ENCODE measurements at places on chromosomes 1 and 21.
A peak's percentile ranks its signal among the peaks of the same experiment; 100 is the strongest.

- no peak for DNase-seq
These were observed 48.0 kb upstream of the COG2 start for GRCh38 chr1:230594214-230594773.

DNA sequence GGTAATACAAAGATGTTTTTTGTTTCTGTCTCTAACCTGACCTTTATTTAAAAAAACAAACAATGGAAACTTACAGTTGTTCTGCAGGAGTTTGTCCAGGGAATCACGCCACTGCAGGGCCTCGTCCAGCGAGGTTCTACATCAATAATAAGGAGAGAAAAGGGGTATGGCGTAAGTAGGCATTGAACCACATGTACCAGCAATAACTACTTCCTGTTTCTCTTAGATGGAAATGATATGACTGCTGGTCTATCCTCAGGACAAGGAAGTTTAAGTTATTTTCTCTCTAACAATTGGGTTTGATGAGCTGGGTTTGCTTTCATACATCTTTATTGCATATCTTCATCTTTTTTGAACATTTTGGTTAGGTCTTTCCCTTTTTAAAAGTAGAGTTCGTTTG is 40.9 kb downstream of the RGS5 start:
- DNase-seq: no peak

DNA sequence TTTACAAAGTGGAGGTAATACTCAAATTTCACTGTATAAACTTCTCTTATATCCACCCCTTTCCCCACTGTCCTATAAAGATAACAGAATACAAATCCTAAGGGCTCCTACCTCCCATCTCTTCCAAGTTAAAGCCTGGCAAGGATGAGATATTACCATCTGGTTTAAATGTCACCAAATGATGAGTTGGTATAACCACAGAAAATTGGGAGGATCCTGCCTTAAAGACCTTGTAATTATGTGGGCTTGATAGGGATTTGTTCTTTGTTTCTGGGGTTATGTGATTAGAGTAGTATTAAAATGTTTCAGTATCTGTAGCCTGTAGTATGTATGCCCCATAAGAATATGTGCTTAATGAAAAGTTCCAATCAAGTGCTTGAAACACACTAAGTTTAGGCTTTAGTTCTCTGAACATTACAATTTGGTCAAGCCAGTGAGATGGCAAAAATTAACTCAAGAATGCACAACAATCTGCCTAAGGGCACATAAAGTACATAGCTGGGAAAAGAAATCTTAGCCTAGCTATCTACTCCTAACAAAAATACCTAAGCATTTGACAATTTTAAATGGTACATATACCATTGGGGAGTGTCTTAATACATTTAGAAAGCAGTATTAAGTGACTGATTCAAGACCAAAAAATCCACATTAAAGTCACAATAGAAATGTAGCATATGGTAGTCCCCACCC is 14.0 kb downstream of the KDM5B start:
- no peak for DNase-seq

DNA sequence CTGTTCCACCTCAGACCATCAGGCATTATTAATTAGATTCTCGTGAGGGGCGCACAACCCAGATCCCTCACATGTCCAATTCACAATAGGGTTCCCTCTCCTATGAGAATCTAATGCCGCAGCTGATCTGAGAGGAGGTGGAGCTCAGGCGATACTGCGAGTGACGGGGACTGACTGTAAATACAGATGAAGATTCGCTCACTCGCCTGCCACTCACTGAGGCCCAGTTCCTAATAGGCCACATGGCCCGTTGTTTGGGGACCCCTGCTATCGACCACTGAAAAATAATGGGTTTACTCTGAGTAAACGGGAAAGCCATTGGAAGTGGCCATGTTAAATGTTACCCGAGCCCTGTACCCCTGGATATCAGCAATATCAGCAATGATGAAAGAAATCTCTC is 65.9 kb downstream of the GRIK1 start:
- DNase-seq: no peak

- DNase-seq: no peak
These were observed 215.5 kb upstream of the USP25 start for GRCh38 chr21:15514073-15514946.

GRCh38 chr21:15557925-15558324 is 171.9 kb upstream of the USP25 start:
- DNase-seq: no peak

- no peak for DNase-seq
These were observed 21.1 kb downstream of the MAPKAPK2 start for GRCh38 chr1:206705726-206706297.

GRCh38 chr21:32192291-32193097 is 86.4 kb downstream of the MIS18A start:
- DNase-seq: no peak

- DNase-seq: no peak
These were observed 103.0 kb downstream of the GREM2 start for GRCh38 chr1:240508950-240509349.

GRCh38 chr1:67817319-67817718 is 15.9 kb downstream of the GNG12 start:
- no peak for DNase-seq

DNA sequence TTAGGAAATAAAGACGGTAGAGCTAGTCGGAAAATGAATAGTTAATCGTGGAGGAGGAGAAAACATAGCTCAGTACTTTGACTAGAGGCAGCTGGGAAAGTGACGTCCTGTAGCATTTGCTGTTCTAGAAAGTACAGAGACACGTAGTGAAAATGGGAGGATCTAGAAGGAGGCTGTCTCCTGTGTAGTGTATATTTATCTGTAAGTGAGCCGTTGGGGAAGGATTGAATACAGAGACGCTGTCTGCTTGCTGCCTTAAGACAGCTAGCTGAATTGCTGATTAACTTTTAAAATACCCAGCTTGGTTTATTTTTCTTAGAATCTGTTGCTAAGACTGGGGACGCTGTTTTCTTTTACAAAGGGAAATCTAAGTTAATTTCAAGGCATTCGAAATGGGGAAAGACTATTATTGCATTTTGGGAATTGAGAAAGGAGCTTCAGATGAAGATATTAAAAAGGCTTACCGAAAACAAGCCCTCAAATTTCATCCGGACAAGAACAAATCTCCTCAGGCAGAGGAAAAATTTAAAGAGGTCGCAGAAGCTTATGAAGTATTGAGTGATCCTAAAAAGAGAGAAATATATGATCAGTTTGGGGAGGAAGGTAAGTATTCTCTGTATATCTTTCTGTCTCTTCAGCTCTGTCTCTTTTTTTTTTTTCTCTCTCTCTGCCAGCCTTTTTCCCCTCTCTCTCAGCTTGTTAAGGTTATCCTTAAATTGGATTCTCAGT is at the start of gene DNAJB4:
DNAJB4 (plus strand) TSS at position 221 of the 729 bp plus-strand sequence; CDS start at position 393, 172 bp downstream.
- peak; percentile 22 for DNase-seq

DNA sequence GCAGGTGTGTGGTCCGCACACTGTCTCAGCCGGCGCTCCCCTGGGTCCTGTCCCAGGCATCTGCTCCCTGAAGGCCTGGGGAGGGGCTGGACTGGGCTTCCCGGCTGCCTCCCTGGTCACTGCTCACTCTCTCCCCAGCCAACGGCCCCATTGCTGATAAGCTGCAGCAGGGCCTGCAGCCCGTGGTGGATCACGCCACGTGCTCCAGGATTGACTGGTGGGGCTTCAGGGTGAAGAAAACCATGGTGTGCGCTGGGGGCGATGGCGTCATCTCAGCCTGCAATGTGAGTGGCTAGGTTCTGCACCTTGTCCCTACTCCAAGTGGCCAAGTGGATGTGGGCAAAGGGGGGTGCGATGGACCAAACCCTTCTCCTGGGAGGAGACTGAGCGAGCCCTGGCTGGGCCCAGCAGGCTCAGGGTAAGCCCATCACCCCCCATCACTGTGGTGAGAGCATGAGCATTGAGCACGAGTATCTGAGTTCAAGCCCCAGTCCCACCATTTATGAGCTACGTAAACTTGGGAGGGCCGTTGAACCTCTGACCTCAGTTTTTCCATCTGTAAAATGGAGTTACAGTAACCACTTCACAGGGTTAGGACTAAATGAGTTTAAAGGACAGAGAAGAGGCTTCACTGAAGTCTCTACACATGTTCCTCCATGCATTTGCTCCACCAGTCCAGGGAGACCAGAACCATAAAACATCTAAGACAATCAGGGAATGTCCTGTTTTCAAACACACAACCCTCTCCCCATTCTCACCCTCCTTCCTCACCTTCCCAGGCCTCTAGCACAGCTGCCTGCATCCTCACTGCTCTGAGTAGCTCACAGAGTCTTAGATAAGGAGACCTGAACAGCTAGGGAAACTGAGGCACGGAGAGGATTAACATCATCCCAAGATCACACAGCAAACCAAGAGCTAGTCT is 6.5 kb downstream of the CTRC start:
- DNase-seq: no peak

All from stimulated activated CD8-positive, alpha-beta memory T cell treated with anti-CD3 and anti-CD28 coated beads, Interleukin-7, amount 100 ng/mL, for 48 hours (primary cell).